ENCODE measurements at places on chromosomes 4 and X. TPM values are rescaled to one million over a fixed set of nuclear protein-coding genes. Genes with fewer than 3 reads are reported as not detected.
A peak's percentile ranks its signal among the peaks of the same experiment; 100 is the strongest.

GAGE12E gene
- not detected for polyA plus RNA-seq

SUPT20HL1 gene
- polyA plus RNA-seq, result not detected

KLKB1 gene
- 2.1 TPM for polyA plus RNA-seq

FAM184B gene
- polyA plus RNA-seq, result 0.33 TPM

C4orf36 gene
- polyA plus RNA-seq, result 11.7 TPM

DNA sequence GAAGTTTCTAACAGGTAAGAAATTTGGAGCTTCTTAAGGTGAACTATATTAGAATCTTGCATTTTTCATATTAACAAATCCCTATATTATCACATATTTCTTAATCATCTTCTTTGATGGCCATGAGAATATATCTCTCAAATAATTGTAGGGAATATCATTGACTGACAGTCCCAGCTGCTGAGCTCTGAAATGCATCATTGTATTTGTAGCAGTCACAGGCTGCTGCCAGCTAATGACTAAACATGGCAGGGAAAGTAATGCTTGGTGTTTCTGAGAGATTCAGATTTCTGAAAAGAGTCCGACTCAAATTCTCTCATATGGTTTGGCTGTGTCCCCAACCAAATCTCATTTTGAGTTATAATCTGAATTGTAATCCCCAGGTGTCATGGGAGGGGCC is 171.9 kb downstream of the TRAM1L1 start:
- no peak for DNase-seq

DNA sequence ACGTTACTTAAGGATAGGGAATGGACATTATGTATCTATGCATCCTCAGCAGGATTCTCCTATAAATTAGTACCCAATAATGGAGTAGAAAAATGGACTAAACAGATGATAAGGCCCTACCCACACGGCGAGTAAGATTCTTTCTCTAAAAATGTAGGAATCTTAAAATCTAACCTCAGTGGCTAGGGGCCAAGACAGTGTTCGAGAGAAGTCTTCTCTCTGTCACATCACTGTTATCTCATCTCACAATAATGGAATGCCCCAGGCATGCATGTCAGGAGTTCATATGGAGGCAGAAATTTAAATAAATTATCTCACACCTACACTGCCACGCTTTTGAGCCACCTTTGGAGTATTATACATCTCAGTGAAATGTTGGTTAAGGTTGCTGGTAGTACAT is 132.9 kb downstream of the LDB2 start:
- no peak for DNase-seq

- DNase-seq, result no peak
These were observed 998 bp upstream of the DUSP9 start for GRCh38 chrX:153645921-153646488.

DNA sequence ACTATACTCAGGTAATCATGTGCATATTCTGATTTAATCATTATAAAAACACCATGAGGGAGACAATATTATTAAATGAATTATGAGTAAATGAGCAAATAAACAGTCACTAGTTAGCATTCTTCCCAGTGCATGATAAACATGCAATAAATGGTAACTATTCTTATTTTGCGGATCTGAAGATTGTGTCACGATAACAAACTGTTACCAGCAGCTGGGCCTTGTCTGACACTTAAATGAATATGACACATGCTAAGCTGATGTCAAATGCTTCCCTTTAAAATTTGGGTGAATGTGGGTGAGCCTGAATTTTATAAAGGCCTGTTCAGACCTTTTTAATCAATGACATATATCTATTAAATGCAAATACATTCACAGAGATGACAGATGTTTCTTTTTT is 68.2 kb upstream of the KIT start:
- no peak for DNase-seq

DNA sequence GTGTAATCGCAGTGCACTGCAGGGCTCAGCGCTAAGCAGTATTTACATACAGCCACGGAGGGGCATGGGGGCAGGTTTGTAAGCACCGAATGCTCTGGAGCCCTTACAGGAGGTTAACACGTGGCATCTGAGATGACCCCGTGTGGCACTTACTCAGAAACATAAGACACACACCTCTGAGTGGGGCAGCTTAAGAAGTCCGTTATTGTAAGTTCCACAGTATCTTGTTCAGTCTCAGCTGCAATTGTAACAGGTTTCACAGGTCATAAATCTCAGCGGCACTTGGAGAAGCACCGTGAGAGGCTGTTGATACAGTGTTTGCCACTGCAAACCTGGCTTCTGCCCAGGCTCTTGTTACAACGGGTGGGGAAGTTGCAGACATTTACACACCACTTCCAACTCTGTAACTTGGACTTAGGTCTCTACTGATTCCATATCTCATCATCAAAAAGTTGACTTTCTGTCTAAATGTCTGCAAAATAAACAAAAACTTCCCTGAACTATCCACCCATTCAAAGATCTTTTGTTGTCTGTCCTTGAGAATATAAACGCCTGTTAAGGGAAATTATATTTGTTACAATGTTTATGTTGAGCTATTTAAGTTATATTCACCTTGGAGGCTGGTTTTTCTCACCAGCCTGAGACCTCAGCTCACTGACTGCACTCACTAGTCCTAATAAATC is 10.3 kb downstream of the CPLX1 start:
- DNase-seq, result peak; percentile 37

DNA sequence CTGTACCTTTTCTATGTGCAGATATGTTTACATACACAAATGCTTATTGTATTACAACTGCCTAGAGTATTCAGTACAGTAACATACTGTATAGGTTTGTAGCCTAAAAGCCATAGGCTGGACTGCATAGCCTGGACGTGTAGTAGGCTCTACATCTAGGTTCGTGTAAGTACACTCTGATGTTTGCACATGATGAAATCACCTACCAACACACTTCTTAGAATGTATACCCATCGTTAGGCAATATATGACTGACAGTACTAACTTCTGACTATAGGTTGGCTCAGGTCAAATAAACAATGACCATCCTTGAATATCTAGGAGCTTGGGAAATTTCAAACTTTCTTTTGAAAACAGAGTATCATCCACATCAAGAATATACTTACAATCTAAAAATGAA is 139.0 kb downstream of the CORIN start:
- DNase-seq, result no peak

DNA sequence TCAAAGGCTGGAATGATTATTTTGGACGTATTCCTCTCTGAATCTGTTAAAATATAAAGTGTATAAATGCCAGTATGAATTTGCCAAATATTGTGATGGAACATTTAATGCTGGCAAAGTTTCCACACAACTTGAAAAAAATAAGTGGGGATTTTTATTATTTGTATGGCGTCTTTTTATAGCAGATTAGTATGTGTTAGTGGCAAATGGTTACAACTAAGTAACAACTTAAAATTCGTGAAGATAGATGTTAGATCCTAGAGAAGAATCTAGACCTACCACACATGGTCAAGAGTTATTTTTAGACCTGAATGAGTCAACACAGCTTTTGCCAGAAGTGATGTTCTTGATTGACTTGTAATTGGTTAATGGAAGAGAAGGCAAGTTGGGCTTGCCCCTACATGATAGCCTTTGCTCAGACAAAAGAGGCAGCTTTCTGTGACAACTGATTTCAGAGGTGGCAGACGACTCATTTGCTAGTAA is 4.8 kb downstream of the CPE start:
- DNase-seq, result no peak
